ENCODE measurements at places on chromosomes 1 and 21.

- H3K27ac ChIP-seq = peak overlapping the region; percentile 93
- no peaks in the 10 kb centered on the region for H3K36me3 ChIP-seq
- H3K4me1 ChIP-seq = peaks cover 6% of the 10 kb centered on the region
- H3K27me3 ChIP-seq = no peaks in the 10 kb centered on the region
- no peak overlapping the region for H3K4me3 ChIP-seq
These were observed 79.7 kb downstream of the SMYD2 start for GRCh38 chr1:214360525-214361164.

DNA sequence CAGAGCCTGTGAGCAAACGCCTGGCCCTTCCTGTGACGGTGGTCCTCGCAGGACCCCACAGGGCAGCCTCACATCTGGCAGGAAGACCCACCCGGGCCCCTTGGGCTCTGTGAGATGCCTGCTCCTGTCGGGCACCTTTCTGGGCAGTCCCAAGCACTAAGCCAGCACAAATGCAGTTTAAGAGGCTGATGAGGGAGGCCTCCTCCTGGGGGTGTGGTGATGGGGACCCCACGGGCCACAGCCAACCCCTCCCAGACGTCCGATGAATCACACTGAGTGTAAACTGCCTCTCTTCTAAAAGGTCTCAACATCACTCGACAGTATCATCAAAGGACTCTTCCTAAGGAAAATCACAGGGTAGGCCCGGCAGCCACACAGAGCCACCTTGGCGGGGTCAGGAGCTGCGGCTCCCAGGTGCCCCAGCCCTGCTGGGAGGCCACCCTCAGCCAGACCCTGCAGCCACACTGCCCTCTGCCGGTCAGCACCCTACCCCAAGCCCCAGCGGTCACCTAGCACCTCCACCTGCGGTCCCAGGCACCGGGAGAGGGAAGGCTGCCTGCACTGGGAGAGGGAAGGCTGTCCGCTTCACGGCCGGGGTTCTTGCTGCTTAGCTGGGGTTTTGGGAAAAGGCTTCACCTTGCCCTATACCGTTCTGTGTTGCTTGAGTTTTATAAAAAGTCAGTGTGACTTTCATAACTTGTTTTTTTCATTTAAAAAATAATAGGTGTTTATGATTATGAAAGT, 3.9 kb upstream of the PRKCZ start:
- peaks cover 64% of the 10 kb centered on the region for H3K27me3 ChIP-seq
- no peak overlapping the region for H3K4me3 ChIP-seq
- no peaks in the 10 kb centered on the region for H3K36me3 ChIP-seq
- DNase-seq = peak; percentile 66
- peaks cover 27% of the 10 kb centered on the region for H3K4me1 ChIP-seq
- H3K27ac ChIP-seq = no peak overlapping the region

- no peak for DNase-seq
- H3K4me1 ChIP-seq = peaks cover 9% of the 10 kb centered on the region
- H3K36me3 ChIP-seq = no peaks in the 10 kb centered on the region
These were observed 28.8 kb downstream of the CD101 start for GRCh38 chr1:117030271-117030877.

- H3K27me3 ChIP-seq = no peaks in the 10 kb centered on the region
- H3K4me3 ChIP-seq = no peak overlapping the region
- no peak overlapping the region for H3K27ac ChIP-seq
- DNase-seq = no peak
- no peaks in the 10 kb centered on the region for H3K36me3 ChIP-seq
These were observed 29.9 kb upstream of the PRDX6 start for GRCh38 chr1:173447224-173447623.

- H3K4me3 ChIP-seq = no peak overlapping the region
- H3K27me3 ChIP-seq = no peaks in the 10 kb centered on the region
- H3K27ac ChIP-seq = no peak overlapping the region
These were observed 5.2 kb upstream of the LRRC8D start for GRCh38 chr1:89815611-89816010.

GRCh38 chr21:17536381-17536780, 23.5 kb downstream of the CXADR start:
- no peaks in the 10 kb centered on the region for H3K27me3 ChIP-seq
- no peak overlapping the region for H3K27ac ChIP-seq
- no peaks in the 10 kb centered on the region for H3K36me3 ChIP-seq
- DNase-seq = no peak
- no peak overlapping the region for H3K4me3 ChIP-seq

Data from heart right ventricle (tissue), 16 donors.